Right renal pelvis (tissue), 4 donors: ENCODE measurements at places on chromosomes 3 and 15.
A peak's percentile ranks its signal among the peaks of the same experiment; 100 is the strongest.

GRCh38 chr3:194396859-194397756 is 2.0 kb downstream of the GP5 start:
- DNase-seq = no peak

DNA sequence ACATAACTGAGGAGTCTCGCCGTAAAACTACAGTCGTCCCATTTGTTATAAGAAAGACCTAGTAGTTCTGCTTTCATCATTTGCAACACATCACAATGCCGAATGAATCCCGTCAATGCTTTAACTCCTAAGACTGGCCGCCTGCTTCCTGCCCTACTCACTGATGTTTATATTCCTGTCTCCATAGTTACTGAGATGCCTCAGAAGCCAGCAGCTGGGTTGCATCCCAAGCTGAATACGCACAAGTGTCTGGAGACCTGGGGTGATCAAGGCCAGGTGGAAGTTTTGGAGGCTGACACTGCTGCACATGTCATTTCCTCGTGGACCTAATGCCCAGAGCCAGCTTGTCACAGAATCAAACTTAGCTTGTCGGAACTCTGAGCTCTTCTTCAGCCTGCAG is 95.2 kb upstream of the UBE2E1 start:
- DNase-seq = peak; percentile 73

DNA sequence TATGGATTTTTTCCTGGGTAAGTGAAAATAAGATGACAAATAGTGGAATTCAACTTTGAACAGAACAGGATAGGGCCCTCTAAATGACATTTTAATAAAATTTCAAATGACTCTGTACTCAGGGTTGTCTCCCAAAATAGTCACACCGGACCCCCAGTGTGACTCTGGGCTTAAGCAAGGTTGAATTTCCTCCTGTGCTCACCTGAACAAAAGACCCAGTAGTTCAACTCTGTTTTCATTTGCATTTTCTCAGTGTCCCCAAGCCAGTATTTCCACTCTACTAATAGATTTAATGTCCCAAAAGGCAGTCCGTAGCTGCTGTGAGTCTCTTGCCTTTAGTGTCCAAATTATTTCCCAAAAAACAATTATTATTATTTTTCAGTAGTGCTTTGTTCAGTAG is 296.6 kb downstream of the PLOD2 start:
- DNase-seq = no peak

- DNase-seq = peak; percentile 77
Measured at GRCh38 chr15:99249270-99249841, at the start of gene TTC23. TTC23 (minus strand) TSS chr15:99249581; CDS start chr15:99228712, 20,869 bp downstream.

GRCh38 chr3:69865925-69866679 is 126.8 kb downstream of the MITF start:
- DNase-seq = no peak

- DNase-seq = no peak
Measured at GRCh38 chr3:49865198-49865784, 4.4 kb downstream of the CAMKV start.

DNA sequence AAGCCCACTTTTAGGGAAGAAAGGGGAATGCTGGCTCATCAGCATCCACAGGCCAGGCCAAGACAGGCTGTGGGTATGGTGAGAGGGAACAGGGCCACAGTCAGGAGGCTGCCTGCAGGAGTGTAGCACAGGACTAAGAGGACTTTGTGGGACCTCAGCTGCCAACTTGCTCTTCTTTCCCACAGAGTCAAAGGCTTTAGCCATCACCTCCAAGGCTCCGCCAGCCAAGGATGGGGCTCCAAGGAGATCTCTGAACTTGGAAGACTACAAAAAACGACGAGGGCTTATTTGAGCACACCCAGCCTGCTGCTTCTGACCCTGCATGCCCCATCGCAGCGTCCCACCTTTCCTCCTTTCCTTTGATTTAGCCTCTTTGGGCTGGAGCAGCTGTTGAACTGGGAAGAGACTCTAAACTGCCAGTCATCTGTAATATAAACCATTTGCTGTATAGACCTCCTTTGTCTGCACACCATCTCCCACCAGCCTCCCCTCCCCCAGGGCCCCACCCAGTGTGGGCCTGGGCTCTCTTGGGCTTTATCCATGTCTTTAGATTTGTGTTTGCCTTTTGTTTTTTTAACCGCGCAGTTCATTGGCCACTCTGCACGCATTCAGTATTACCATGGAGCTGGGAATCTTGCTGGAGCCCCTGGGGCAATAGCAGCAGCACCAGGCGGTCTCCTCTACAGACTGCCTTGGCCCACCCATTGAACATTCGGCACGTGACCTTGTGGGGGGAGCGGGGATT is 13.1 kb upstream of the ITPKA start:
- no peak for DNase-seq

GRCh38 chr3:57825116-57825515 is 69.0 kb downstream of the SLMAP start:
- DNase-seq = no peak

GRCh38 chr3:30512576-30512975 is 93.8 kb upstream of the TGFBR2 start:
- DNase-seq = no peak

DNA sequence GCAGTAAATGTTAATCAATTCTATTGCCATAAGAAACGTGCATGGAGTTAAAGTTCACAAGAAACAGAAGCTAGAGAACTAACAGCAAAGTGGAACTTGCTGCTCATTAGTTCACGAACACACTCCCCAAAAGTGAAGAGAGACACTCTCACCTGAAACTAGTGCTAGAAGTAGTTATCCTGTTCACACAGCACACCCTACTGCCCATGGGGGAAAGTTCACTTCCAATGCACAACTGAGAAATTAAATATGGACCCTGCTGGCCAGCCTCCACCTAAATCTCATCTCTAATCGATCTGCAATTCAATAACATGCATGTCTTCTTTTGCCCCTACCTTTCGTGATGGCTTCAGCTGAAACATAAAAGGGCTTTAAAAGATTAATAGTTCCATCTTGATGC is 39.4 kb upstream of the FRMD4B start:
- no peak for DNase-seq

DNA sequence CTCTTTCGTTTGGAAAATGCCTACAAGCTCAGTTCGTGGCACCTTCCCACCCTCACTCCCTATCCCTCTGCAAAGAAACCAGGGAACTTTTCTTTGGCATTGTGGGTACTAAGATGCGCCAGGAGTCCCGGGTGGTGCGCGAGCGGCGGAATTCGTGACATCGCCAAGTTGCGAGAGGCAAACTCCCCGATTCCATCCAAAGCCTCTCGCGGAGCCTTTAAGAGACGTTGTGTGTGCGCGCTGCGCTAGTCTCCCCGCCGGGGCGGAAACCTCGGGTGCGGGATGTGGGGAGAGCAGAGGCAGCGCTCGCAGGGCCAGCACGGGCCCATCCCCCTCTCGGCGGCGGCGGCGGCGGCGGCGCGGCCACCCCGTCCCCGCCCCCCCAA is 443 bp upstream of the NR2F2 start:
- peak; percentile 44 for DNase-seq

DNA sequence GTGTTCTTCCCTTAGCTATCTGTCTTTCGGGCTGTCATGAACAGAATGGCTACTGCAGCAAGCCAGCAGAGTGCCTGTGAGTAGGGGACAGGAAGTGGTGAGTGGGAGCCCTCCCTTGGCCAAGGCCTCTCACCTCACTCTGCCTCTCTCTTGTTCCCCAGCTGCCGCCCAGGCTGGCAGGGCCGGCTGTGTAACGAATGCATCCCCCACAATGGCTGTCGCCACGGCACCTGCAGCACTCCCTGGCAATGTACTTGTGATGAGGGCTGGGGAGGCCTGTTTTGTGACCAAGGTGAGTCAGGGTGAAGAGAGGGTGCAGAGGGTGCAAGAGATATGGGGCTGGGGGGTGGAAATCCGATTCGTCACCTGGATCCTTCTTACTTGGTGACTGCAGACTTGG is 3.0 kb downstream of the DLL4 start:
- DNase-seq = no peak

GRCh38 chr3:25113891-25114290 is 314.2 kb upstream of the RARB start:
- no peak for DNase-seq

DNA sequence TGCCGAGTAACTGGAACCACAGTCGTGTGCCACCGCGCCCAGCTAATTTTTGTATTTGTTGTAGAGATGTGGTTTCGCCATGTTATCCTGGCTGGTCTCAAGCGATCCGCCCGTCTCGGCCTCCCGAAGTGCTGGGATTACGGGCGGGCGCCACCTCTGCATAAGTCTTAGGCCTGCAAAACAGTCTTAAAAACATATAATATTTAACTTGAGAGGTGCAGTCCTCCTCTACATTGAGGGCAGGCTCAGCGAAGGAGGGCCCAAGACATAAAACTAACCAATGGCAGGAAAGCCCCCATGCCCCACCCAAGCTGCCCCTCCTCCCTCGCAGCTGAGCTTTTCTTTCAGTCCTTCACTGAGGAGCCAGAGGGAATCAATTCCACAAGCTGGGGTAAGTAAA is at the start of gene SLC28A2:
Gene SLC28A2, plus strand, starts transcription at position 347 of the 400 bp plus-strand sequence. CDS start 982 bp downstream, outside the sequence.
- DNase-seq = no peak

DNA sequence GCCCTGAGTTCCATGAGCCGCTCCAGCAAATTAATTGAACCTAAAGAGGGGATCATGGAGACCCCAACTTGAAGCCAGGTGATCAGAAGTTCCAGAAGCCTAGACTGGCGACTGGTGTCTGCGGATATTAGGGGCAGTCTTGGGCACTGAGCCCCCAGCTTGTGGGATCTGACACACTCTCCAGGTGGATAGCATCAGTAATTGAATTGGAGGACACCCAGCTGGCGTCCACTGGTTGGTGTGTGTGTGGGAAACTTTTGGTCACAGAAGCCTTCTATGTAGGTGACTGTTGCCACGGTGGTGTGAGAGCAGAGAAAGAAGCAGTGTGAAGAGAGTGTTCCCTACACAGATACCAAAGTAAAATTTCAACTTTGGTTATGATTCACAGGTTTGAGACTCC is 106.0 kb upstream of the ADPGK start:
- no peak for DNase-seq

DNA sequence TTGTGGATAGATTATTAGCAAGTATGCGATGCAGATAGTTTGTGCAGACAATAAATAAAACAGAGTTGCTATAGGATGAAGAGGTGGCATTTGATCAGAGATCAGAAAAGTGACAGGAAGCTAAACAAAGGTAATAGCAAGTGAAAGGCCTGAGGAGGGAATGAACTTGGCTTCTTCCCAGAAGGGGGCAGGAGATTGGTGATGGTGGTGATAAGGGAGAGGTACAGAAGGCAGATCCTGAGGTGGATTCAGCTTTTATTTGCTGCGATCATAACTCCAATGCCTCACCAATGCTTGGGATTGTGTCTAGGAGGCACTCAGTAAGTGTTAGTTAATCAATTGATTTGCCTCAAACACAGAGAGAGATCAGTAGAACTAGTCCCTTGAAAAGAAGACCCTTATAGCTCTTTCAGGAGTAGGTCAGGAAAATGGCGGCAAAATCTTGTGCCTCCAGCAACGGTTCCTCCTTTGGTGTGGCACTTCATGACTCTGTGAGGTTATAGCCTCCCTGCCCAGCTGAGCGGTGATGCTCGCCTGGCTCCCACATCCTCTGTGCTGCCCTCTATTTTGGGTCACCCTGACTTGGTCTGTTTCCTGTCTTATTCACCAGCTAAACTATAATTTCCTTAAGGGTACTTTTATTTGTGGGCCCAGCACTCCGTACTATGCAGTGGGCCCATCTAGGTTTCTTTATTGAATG is 37.5 kb downstream of the TGFBR2 start:
- no peak for DNase-seq

- DNase-seq = no peak
Measured at GRCh38 chr15:74844319-74845207, 1.6 kb upstream of the ULK3 start.

DNA sequence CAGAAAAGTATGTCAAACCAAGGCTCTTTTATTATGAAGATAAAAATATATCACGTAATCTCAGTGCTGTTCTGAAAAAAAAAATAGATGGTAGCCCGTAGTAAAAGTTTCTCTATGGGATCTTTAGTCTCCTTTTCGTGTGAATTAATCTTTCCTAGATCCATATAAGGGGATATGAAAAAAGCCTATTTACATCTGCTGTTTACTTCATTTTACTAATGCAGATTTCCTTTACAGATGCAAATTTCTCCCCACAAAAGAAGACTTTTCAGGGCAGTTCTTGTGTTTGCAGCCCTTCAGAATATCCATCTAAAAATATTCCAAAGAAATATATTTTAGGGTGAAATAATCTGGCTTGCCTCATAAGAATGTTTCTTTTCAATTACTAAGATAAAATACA is 1291.7 kb downstream of the ROBO1 start:
- no peak for DNase-seq

GRCh38 chr3:46076606-46077005 is 49.3 kb upstream of the XCR1 start:
- no peak for DNase-seq

DNA sequence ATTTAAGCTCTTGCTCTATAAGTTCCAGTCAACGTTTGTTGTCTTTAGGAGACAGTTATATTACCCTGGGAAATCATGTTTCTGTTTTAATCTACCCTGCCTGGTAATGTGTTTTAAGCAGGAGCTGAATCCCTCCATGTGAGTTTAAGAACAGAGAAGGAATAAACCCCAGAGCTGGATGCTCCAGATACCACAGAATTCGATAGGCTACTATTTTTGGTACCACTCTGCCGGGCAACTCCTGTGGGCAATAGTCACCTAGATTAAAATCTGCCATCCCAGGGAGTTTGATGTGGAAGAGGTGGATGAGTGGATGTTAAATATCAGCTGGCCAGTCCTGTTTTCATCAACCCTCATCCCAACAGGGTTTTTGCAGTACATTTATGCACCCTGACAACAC is 20.4 kb downstream of the NUDT16 start:
- DNase-seq = no peak

GRCh38 chr3:37625690-37626360 is 235.9 kb upstream of the CTDSPL start:
- no peak for DNase-seq

- DNase-seq = no peak
Measured at GRCh38 chr3:166283840-166284239, 446.6 kb upstream of the BCHE start.

GRCh38 chr15:80581976-80582375 is 113.1 kb upstream of the ABHD17C start:
- DNase-seq = no peak

GRCh38 chr3:184986366-184986889 is 166.4 kb downstream of the C3orf70 start:
- DNase-seq = no peak

GRCh38 chr3:189836795-189837194 is 205.6 kb downstream of the TP63 start:
- DNase-seq = no peak

- no peak for DNase-seq
Measured at GRCh38 chr3:52532838-52533622, 627 bp downstream of the NT5DC2 start.

GRCh38 chr3:187212705-187213104 is 15.4 kb downstream of the RTP1 start:
- DNase-seq = no peak
